ENCODE measurements at places on chromosomes 5 and 9.

GRCh38 chr5:173736923-173737412, 120.5 kb upstream of the BOD1 start:
- no peak for DNase-seq

- DNase-seq = no peak
Measured at GRCh38 chr5:171388816-171389168, 1.1 kb downstream of the NPM1 start.

DNA sequence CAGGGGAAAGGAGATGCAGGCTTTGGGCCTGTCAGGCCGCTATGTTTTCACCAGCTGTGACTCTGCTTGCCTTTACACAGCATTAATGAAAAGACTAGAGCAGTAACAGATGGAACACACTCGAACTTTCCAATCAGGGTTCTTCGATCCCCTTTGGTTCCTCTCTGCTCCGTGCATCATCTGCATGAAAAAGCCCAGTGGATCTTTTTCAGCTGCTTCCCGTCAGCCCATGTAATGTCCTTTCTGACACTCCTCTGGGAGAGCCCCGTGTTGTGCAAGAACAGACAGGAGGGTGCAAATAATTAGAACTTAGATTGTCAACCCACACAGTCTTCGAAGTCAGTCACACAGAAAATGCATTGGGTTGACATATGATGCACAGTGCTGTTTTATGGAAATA, 448.9 kb upstream of the ZNF462 start:
- no peak for DNase-seq

GRCh38 chr5:168104350-168104749, 187.1 kb upstream of the WWC1 start:
- DNase-seq = no peak

GRCh38 chr9:135486267-135487065, 6.9 kb downstream of the PPP1R26 start:
- no peak for DNase-seq

- no peak for DNase-seq
Measured at GRCh38 chr9:75063556-75064305, 24.2 kb downstream of the NMRK1 start.

DNA sequence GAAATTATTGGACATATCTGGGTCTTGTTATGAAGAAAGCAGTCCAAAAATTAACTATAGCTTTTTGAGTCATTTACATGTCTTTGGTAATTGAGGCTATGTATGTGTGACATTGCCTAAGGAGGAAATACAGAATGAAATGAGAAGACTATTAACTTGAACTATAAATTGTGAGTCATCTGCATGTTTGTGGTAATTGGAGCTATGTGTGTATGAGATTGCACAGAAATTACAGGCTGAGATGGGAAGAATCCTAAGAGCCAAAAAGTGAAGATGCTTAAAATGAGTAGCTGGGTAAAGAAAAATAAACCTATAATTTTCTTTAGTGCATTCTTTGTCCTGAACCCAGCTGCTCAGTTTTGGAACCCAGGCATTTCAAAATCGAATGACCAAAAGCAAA, 747.6 kb upstream of the EDIL3 start:
- DNase-seq = peak; percentile 2

DNA sequence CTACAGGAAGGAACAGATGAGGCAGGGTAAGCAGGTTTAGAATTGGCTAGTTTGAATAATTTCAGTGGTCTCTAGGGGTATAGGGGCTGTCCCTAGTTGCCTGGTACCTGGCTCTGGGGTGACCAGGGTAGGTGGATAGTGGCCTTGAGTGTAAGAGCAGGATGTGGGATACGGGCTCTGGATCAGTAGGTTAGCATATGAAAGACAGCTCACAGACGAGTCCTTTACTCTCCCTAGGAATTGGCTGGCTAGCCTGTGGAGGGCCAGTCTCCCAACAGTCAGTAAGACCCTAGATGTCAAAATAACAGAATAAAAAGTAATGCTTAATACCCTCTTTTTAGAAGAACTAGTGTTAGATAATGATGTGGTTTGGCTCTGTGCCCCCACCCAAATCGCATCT, 16.6 kb upstream of the C9orf152 start:
- no peak for DNase-seq

GRCh38 chr5:82183828-82184227, 94.3 kb downstream of the RPS23 start:
- DNase-seq = no peak

GRCh38 chr9:127116957-127117356, 5.5 kb downstream of the ANGPTL2 start:
- no peak for DNase-seq

- no peak for DNase-seq
Measured at GRCh38 chr9:123168586-123168985, 99.8 kb downstream of the STRBP start.

DNA sequence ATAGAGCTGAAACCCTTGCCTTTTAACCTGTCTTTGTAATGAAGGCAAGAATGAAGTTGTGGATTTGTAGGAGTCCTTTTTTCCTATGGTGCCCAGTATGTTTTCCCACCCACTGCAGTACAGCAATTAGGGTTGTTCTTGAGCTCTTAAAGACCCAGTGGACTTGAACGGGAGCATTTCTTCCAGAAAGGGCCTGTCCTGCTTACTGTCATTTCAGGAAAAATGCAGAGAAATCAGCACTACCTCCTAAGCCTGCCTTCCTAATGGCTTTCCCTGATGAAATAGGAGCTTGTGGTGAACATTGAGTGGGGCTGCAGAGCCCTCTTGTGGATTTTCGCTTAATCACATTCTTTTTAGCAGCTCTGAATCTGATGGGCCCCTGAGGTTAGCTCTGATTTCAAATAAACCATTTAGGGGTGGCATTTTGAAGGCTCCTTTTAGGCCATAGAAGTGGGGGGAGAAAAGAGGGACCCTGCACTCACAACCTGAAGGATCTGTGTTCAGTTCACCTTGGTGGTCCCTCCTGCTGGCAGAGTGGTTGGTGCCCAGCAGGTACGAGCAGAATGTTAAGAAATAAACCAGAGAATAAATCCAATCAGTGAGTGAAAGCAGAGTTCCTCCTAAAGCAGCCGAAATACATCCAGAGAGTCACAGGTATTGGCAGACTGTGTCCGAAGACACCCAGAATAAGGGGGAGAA, 188.0 kb upstream of the KLF9 start:
- peak; percentile 54 for DNase-seq

GRCh38 chr9:126208216-126208758, 118.3 kb upstream of the MVB12B start:
- no peak for DNase-seq

DNA sequence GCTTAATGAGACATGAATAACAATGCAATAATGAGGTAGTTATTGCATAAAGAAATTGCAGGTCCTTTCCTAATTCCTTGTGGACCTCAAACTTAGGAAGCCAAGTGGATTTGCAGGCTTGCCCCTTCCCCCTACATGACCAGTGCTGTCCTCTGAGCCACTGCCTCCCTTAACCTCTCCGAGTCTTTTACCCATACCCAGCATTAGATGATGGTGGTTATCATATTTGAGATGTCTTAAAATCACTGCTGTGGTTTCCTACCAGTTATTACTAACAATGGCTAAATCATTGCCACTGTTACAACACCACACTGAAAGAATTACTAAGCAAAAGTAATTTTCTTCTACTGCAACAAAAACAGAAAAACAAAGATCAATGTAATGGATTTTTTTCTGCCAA, 170.8 kb downstream of the EDIL3 start:
- no peak for DNase-seq

- DNase-seq = no peak
Measured at GRCh38 chr5:75736273-75736672, 19.0 kb upstream of the POC5 start.

DNA sequence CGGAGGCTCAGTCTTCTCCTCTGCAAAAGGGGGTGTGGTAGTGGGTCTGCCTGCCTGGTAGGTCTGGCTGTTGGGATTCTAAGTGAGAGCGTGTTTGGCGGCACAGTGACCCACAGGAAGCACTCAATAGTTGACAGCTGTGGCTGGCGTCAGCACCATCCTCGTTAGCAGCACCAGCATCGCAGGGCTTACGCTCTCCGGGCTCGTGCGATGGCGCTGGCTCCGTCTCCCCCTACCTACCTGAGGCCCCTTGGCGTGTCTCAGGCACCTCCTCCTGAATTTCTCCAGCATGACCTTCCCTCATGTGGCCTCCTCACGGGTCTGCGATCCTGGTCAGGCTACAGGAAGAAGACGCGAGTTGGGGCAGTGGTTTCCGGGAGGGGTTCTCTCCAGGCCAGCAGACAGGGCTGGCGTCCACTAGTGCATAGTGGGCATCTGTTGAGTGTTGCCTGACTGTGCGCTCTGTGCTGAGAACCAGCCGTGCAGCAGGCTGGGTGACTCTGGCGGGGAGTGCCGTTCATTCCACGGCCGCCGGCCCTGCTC, 66.9 kb downstream of the HMCN2 start:
- DNase-seq = peak; percentile 55

DNA sequence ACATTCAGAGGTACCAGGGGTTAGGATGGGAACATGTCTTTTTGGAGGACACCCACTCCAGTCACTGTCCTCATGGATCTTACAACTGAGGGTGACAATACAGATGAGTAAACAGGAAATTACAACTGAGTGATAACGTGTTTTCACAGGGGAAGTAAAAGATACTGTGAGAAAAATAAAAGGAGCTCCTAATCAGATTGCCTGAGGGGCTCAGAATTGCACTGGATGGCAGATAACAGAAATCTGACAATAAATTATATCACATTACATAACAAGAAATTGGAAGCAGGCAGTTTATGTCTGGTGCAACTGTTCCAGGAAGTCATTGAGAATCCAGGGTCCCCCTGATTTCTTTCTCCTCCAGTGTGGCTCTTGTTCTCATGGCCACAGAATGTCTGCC, 40.1 kb upstream of the PCSK1 start:
- DNase-seq = no peak

- no peak for DNase-seq
Measured at GRCh38 chr5:77167695-77168121, 42.8 kb upstream of the PDE8B start.

GRCh38 chr9:8020186-8020585, 220.6 kb upstream of the DMAC1 start:
- DNase-seq = no peak

DNA sequence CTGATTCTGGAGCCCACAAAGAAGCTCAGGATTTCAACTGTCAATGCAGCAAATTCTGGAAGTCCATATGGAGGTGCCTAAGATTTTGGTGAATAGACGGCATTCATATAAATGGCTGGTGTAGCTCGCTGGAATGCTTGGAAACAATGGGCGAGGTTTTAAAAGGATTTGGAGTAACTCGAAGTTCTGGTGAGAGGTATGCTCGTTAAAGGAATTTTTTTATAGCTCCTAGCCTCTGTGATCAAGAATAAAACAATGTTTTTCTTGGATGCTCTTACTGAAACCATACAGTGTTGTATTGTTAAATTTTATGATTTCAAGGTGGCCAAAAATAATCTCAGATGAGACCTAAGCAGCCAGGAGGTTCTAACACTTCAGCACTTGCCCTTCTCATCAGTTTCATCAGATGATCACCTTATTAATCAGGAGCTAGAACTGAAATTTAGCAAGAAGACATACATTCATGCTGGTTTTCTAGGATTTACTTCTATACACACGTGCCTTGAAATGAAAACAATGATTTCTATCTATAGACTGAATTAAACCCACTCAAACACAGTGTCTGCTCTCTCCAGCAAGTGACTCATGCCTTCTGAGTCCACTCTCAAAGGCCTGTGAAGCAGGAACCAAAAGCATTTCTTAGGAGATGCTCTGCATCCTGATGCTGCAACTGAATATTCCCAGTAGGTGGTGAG, 79.2 kb downstream of the OTULIN start:
- no peak for DNase-seq

DNA sequence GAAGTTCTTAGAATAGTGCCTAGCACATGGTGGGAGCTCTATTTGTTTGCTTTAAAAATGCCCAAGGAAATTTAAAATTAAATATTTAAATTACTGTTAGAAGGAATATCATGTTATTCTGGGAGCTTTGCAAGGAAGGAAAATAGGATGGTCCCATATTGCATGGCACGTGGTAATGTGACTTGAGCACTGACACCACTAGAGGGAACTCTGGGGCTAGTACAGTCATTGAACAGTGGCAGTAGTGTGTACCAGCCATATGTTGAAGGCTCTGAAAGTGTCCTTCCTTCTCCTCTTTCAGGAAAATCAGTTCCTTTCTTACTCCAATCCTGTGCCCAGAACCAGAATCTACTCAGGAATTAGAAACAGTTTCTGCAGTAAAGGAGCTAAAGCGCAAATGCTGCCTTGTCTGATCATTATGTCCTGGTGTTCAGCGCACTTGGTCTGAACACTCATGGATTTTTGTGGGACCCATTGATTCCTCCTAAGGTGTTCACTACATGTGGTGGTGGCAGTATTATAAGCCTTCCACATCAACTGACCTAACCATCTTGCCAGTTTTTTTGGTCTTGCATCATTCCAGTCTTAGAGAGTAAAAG, 54.1 kb downstream of the GDA start:
- no peak for DNase-seq

DNA sequence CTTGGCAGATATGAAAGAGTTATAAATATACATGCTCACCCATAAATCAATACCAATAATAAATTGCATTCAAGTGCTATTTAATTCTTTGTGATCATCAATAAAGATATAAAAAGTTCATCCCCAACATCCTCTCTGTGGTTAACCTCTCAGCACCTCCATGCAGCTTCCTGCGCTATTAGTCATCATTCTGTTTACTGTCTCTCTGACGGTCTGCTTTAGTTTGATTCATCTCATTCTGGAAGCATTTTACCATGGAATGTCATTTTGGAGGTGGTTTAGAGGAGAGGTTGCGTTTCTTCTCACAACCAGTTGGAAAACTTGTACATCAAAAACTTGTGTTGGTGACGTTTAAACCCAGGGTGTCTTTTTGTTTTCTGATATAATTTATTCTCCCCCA, 486.6 kb downstream of the BRINP1 start:
- DNase-seq = no peak

GRCh38 chr5:65262649-65263059, 219.1 kb downstream of the ADAMTS6 start:
- DNase-seq = no peak

- DNase-seq = no peak
Measured at GRCh38 chr9:85001925-85002324, 332.4 kb downstream of the NTRK2 start.

DNA sequence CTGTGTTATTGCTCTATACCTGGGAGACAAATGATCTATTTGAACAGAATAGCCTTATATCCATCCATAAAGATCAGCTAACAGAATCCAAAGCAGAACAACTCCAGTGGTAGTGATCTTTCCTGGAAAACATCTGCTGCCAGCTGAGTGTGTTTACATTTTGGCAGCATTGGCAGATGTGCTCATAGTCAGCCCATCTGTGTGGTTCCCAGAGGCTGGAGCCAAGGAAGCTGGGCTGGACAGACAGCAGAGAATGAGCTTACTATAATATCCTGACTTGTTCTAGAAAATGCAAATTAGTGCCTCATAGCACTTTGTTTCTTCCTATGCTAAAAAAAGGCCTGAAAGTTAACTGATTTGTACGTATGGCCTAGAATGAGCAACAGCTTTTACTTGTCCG, 99.7 kb downstream of the ST8SIA4 start:
- DNase-seq = no peak

DNA sequence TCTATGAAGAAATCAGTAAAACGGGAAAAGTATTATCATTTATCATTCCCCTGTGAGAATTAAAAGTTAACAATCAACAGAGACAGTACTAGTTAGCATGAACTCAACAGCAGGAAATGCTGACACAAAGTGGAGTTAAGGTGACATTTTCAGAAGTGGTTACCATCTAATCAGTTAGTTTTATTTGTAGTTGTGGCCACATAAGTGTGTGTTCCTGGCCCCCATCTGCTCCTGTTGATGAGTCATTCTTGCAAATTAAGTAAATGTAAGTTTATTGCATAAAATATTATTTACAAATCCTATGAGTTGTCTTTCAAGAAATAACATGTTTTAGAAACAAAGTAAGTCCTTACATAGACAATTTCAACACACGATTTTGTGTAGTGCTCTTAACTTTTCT, 8.9 kb upstream of the BNC2 start:
- DNase-seq = no peak

- no peak for DNase-seq
Measured at GRCh38 chr9:90129446-90129845, 513.2 kb downstream of the DIRAS2 start.
